ENCODE measurements at places on chromosomes 2 and 18.

- no peak for DNase-seq
Observed at GRCh38 chr2:113806217-113806913, 49.9 kb upstream of the SLC35F5 start.

GRCh38 chr18:57655740-57656139 is 34.1 kb upstream of the NARS1 start:
- no peak for DNase-seq

DNA sequence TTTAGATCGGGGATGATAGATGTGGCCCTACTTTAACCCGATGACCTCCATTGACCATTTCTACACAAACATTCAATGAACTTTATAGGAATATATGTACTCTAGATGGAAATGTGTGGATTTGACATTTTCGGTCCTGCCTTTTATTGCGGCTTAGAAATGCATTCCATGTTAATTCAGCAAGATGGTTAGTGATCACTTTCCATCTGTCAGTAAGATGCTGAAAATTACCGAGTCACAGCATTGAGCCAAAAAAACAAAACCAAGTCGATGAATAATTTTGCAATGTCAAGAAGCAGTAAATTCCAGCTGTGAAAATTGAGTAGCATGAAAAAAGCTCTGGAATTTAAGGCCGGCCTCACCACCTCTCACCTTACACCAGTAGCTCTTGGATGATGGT is 1642.6 kb upstream of the NXPH2 start:
- DNase-seq, result no peak

DNA sequence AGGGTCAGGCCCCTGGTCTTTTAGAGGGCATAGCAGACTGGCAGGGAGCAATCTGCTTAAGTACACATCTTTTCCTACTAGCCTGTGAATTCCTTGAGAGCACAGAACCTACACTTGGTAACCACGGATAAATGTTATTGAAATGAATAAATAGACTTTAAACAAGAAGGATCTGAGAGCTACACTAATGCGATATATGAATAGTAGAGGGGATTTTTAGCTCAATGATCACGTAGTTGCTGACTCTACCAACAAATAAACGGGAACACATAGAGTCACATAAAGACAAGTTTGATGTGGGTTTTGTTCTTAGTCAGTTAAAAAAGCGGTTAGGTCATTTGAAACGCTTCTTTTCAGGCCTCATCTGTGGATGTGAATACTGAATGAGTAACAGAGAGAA is 290.3 kb upstream of the CCDC68 start:
- no peak for DNase-seq

DNA sequence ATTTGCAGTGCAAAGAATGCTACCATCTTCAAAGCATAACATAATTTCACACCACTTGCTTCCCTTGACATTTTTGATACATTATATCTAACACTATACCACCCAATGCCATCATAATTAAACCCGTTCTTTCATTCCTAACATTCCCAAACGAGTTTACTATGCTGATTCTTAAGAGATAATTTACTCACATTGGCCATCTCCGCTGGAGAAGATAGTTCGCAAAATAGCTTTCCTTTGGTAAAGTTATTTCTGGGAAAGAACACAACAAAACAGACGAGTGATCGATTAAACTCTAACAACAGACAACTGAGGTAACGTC is 716 bp downstream of the MMADHC start:
- no peak for DNase-seq
